ENCODE measurements at places on chromosomes 1 and 21.

- no peak for DNase-seq
Measured at GRCh38 chr1:111227434-111227833, at the start of gene CHI3L2. Gene CHI3L2 (plus strand): TSS chr1:111227713. CDS start chr1:111227730, 17 bp downstream.

DNA sequence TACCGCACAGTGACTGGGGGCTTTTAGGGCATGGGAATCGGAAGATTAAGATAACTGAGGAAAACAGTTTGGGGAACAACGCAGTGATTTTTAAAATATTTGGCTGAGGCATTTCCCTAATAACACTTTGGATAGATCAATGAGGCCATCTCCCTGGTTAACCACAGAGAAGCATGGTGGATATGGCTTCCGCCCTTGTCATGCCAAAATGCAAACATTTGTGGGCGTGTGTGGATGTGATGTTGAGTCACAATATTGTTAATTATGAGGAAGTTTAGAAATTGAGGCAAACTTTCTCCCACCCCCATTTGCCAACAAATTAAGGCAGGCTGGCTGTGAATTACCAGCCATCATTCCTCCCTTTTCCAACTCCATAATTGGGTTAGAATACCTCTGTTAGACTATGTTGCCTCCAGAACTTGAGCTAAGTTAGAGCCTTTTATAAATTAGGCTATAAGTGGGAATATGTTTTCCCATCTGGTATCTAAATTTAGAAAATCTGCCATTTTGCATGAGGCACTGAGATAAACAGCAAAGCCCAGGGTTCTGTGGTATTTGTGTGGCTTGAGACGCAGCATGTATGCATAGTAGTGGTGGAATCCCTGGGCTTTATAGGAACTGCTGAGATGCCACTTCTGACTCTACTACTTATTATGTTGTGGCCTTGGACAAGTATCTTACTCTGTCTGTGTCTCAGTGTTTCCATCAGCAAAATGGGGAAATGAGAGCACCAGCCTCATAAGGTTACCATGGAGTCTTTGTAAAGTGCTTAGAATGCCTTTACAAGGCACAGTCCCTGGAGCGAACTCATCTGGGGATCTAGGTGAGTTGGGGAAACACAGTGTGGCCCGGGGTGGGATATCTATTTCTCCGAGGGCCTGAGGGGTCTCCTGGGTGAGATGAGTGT is 154.6 kb downstream of the C1orf94 start:
- no peak for DNase-seq

DNA sequence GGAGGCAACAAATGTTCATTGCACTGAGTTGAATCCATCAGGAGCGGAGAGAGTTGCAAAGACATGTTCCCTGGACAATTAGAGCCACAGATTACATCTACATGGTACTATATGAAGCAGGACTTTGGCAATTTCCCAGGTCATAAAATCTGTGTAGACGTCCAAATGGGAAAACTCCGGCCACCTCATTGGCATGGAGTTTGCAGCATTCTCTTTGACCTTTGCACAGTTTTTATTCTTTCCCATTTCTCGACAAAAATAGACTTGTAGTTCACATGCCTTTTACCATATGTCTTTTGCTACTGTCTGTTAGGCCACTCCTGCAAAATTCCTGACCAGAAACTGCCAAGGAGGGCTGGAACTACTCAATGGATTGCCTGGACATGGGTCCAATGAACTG is 48.2 kb downstream of the UBE2T start:
- no peak for DNase-seq

DNA sequence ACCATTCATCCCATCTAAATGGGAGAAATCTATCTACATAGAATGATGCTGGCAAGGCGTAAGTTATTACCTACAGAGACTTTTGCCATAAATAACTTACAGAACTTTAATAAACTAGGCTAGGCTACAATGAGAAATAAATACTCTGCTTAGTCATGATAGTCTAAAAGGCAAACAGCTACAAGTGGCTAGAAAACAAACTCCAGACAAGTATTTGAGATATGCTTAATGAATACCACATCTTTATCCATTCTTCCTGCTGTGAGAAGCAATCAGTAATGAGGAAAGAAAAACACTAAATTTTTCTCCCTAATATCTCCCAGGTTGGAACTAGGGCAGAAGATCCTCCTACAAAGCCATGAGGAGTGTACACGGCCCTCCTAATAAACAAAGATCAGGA is 187.0 kb upstream of the OLFM3 start:
- no peak for DNase-seq

- DNase-seq, result no peak
Measured at GRCh38 chr1:36517011-36517771, 34.5 kb upstream of the CSF3R start.
